Suppressor macrophage (primary cell): ENCODE measurements at places on chromosomes 5 and 9.

DNA sequence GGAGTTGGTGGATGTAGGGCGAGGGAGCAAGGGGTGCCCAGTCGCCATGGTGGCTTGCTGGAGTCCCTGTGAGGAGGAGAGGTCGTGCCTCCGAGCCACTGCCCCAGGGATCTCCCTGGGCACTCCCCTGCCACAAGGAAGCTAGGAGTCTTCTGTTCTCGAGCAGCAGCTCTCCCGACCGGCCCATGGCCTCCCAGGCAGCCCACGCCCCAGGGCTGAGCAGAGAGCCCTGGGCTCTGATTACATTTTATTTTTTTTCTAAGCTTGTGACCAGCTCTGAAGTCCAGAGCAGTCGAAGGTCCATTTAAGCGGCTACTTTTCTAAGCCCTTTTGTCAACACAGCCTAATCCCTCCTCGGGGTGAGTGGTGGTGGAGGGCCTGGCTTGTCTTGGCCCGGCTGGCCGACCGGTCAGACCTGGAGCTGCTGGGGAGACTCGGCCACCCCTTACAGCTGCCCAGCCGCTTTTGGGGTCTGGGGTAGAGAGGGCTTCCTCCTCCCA is 2.1 kb downstream of the RXRA start:
- peak; percentile 27 for DNase-seq

DNA sequence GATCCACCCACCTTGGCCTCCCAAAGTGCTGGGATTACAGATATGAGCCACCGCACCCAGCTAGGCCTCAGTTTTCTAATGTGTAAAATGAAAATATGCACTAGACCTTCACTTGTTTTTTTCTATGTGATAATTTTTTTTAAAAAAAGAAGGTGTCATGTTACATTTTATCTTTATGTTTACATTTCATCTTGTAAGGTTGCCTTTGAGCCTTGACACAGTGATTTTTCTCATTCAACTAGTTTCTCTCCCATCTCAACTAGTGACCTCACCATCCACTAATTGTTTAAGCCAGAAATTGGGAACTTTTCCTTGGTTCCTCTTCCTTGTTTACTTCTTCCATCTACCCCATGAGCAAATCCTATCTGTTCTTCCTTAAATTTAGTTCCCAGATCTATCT is 21.5 kb downstream of the TMC1 start:
- peak; percentile 30 for DNase-seq

DNA sequence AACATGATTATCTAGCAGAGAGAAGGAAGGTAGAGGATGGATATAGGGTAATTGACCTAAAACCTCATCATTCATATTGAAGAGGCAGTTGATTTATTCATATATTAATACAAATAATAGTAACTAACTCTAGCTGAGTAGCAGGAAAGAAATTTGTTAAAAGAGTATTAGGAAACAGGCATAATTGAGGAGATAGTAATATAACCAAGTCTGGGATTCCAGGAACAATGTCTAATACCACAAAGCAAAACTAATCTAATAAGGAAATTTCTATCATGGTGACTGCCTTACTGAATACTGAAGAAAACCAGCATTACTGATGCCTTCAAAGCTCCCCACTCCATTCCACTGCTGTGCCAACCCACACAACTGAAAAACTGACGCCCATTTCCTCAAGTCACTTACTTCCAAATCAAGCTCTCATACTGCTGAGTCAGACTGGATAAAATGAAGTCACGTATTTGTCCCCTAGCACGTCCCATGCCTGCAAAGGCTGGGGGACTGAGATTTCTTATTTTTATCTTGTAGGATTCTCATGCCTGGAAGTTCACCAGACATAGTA is 153.9 kb downstream of the SMC2 start:
- DNase-seq = no peak

- peak; percentile 42 for DNase-seq
These were observed 30.9 kb downstream of the CXXC5 start for GRCh38 chr5:139678751-139679750.

- DNase-seq = no peak
These were observed 168.9 kb downstream of the MAPKAP1 start for GRCh38 chr9:125538092-125538473.

DNA sequence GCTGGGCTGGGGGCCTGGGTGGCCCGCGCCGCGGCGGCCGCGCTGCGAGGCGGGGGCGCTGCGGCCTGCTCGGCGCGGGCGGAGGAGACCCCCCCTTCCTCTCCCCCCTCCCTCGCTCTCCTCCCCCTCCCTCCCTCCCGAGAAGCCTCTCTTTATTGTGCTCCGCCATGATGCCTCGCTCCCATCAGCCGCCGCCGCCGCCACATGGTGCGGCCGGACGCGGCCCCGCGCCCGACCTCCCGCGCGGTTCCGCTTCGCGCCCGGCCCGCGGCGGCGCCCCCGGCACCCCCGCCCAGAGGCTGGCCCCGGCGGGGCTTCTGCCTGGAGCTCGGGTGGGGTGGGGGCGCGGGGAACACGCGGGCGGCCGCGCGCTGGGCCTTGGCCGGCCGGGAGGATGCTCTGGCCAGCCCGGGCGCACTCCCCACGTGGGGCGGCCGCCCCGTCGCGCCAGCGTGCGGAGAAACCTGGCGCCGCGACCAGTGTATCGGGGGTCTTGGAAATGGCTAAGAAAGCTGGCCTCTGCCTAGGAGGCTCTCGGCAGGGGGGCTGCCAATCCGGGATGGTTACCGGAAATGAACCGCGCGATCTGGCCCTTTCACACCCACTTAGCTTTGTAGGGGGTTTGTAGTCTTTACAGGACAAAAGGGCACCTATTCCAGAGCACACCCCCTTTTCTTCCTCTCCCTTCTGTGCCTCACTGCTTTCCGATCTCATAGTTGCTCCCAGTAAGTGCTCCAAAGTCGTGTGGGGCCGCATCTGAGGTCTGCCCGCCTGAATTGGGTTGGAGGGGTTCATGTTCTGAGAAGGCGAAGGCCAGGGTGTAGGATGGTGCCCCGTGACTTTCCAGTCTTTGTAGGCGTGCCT is 1.0 kb downstream of the SET start:
- DNase-seq = peak; percentile 63

DNA sequence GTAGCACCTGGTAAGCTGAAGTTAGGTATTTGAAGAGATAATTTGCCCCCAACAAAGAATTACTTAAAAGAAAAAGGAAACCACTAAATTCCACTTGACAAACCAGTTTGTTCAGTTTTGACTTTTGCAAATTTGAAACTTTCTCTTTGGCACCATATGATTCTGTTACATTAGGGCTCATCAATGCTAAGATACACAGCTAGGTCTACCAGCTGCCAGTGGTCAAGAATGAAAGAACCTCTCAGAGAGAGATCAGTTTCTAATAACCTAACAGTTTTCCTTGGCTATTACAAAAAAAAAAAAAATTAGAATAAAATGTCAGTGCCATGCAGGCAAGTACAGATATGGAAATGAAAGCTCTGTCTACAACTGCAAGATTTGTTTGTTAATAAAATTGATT is 92.3 kb downstream of the CAAP1 start:
- no peak for DNase-seq

- DNase-seq = no peak
These were observed 61.7 kb downstream of the PPP2R2B start for GRCh38 chr5:146816775-146817387.

- DNase-seq = peak; percentile 24
These were observed 27.9 kb downstream of the PCDH1 start for GRCh38 chr5:141850244-141850768.

DNA sequence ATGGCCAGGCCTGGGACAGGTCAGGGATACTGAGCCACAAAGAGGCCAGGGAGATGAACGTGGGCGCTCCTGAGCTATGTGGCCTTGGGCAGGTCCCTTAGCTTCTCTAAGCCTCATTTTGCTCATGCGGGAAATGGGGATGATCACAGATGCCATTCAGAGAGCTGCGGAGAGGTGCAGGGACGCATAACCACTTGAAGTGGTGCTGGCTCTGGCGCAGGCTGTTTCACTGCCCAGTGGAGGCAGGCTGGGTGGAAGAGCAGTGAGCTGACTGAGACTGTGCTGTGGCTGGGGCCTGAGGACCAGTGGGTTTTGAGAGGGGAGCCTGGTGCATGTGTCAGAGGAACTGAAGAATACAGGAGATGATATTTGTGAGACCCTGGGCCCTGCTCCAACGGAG is 18.4 kb downstream of the CXXC5 start:
- no peak for DNase-seq

GRCh38 chr5:167802755-167803431 is 488.6 kb upstream of the WWC1 start:
- DNase-seq = no peak

- no peak for DNase-seq
These were observed 353.3 kb downstream of the MAN2A1 start for GRCh38 chr5:110043025-110043424.

DNA sequence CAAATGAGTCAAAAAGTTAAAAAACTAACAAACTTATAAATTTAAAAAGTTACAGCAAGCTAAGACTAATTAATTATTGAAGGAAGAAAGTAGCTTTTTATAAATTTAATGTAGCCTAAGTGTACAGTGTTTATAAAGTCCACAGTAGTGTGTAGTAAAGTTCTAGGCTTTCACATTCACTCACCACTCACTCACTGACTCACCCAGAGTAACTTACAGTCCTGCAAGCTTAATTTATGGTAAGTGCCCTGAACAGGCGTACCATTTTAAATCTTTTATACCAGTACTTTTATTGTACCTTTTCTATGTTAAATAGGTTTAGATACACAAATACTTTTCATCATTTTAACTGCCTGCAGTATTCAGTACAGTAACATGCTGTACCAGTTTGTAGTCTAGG is 80.0 kb upstream of the C9orf72 start:
- no peak for DNase-seq

- no peak for DNase-seq
These were observed 212.1 kb downstream of the ARL15 start for GRCh38 chr5:54098267-54098666.
